ENCODE measurements at places on chromosomes 12 and 14.

DNA sequence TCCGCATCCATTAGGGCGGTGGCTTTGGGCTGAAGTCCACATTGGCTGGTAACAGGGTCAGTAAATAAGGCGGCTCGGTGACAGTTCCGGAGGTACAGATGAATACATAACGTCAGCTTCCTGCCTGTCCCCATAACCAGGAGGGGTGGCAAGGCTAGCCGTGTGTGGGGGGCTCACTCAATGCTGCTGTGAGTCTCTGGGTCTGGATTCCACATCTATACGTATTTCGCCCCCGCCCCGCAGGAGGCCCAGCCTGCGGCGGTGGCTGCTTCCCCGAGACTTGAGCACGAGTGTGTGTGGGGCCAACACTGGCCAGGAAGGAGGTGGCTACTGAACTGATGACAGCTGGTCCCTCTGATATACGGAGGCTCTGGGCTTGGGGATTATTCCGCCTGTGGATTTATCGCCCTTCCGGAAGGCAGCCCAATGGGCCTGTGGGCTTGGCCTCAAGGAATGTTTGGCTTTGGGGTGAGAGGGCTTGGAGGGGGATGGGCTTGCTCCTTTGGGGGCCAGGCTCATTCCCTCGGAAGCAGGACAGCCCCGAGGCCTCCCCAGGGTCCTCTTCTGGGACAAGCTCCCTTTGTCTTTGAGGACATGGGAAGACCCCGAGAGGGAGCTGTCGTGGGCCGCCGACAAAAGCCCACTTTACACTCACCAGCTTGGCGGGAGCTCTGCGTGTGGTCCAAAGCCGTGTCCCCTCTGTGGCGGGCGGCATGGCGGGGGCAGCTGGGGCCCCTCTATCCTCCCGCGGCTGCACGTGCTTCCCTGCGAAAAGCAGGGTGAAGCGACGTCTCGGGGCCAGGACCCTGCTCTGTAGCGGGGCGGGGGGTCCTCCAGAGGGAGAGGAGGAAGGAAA is 82.1 kb downstream of the KIF26A start:
- DNase-seq, result no peak

DNA sequence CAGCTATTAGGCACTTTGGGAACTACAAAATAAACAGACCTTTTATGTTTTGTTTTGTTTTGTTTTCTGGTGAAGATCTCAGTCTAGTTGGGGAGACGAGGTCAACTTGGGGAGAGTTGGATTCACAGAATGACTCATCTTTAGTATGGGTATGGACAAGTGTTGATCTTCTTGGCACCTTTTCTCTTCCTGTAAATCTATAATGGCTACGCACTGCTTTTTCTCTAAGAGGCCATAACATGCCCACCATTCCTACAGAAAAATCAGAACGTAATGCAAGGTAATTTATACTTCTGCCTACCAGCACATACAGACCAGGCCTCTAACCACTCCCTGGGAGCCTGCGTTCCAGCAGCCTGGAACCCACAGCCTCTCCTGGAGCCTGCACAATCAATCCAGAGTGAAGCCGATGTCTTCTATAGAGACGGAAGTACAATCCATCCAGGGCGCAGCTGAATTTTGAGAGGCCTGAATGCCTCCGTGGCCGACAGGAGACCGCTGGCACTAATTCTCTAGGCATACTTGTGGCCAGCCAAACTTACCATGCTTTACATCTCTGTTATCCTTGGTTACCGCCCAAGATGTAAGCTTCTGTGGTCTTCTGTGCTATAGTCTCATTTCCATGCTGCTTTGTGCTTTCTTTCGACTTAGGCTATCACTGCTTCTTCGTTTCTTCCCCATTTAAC is 717 bp downstream of the PPHLN1 start:
- DNase-seq, result no peak

DNA sequence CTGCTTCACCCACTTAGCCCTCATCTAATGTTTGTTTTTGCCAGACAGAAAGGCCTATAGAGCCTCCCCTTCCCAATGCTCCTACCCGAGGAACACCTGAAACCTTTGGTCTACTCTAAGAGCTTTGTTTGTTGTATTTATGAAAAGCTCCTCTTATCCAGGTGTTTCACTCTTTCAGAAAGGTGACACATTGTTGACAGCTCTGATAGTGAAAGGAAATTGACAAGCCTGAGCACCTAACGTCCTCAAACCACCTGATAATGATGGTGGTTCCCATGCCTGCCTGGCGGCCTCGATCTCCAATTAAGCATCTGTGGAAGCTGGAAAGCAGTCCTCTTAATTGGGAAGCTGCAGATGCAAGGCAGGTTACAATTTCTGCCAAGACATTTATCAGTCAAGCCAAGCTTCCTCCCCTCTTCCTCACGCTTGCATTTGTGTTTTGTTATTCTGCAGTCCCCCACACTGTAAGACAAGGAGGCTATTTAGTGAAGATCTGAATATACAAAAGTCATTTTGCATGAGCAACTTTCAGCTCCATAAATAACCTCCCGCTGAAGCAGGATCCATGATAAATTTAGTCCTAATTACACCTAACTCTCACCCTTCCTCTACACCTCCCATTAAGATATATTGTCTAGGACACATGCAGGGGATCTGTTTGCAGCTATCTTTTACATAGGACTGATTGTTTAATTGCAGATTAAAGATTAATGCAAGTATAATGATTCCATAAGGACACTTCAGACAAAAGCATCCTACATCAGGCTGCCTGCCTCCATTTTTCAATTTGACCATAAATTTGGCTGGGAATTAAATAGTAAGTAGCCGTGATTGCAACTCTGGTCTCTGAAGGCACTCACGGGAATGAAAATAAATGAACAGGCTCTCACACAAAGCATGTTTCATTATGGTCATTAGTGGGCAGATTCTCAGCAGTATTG is 288.6 kb downstream of the PDZRN4 start:
- DNase-seq, result no peak

- DNase-seq, result no peak
Measured at GRCh38 chr12:16449459-16449858, 102.0 kb downstream of the MGST1 start.

DNA sequence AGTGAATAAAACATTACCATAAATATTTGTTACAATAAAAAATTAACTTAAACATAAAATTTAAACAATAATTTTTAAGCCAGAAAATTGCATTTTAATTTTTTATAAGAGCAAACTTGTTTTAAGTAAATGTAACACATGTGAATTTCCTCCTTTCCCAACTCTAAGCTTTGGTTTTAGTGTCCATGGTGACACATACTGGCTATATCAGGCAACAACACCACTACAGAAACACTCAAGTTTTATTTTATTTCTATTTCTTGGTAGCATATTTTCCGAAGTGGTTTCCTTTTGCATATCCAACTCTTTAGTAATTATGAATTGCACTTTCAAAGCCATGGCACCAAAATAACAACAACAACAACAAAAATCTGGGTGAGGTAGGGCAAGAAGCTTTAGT is 2.2 kb downstream of the NELL2 start:
- DNase-seq, result no peak

DNA sequence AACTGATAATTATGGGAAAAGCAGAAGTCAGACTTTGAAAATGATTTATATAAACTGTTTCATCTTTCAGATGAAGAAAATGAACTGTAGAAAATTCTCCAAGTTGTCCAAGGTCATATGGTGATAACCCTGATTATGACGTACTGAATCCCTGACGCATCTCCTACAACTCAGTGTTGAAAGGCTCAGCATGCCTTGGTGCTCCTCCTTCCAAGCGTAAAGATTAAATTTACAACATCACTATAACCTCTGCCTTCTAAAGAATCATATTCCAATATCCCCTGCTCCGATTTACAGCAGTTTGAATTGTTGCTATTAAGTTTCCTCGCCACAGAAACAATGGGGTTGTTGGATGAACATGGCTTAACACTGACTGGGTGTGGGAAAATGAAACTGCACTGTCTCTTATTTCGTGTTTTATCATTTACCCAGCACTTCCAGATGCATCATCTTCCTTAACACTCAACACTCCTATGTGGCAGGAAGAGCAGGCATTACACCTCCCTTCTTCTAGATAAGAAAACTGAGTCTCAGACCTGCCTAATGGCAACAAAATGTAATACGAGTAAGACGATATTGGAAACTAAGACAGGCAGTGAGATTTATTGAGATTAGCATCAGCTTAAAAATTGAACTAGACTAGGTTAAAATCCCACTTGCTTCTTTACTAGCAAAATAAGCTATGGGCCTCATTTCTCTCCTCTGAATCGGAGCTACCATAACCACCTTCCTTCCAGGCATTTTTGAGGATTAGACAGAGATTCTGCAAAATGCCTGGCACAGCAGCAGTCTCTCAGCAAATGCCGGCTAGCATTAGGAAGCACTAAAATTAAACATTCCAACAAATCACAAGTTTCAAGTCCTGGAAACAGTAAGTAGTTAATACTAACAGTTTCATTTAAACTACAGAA is 74.2 kb downstream of the PPM1H start:
- DNase-seq, result no peak

All from stimulated activated CD4-positive, alpha-beta T cell treated with anti-CD3 and anti-CD28 coated beads, Interleukin-1b, Interleukin-23, amount 100 ng/mL, for 24 hours (primary cell).